Ureter (tissue), 1 donor: ENCODE measurements at places on chromosomes 6 and 20. TPM values are rescaled to one million over a fixed set of nuclear protein-coding genes. Genes with fewer than 3 reads are reported as not detected.
A peak's percentile ranks its signal among the peaks of the same experiment; 100 is the strongest.

DNA sequence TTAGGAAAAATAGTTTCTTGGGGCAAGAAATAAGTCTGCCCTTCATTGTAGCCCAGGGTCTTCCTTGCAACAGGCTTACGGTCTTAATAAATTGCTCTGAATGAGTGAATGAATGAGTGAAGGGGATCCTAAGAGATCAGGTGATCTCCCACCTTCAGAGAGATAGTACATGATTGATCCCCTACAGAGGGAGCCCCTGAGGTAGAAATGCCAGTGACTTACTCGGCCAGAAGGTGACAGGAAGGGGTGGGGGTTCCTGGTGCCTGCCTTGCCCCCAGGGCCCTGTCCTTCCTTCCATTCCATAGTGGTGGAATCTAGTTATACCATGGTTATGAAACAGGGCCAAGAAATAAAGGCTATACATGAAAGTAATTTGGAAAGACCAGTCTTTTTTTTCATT is 215.3 kb upstream of the SSTR4 start:
- DNase-seq, result peak; percentile 19

LY86 gene
- total RNA-seq, result 1.8 TPM

DNA sequence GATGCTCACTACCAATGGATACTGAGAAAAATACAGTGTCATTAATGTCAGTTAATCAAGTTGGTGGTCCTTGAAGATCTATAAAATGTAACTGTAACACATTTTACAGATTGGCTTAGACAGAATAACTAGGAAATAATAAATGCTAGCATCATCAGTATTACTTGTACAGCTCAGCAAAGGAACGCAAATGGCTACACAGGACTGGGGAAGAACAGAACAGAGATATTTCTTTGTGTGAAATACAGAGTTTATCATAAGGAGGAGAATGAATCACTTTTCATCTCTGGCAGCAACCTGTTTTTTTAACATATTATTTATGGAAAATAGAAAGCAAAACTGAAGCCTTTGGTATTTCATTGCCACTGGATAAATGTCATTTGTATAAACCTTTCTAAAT is 8.2 kb upstream of the QKI start:
- no peak for DNase-seq

ZSWIM1 gene
- 14.4 TPM for total RNA-seq

DNA sequence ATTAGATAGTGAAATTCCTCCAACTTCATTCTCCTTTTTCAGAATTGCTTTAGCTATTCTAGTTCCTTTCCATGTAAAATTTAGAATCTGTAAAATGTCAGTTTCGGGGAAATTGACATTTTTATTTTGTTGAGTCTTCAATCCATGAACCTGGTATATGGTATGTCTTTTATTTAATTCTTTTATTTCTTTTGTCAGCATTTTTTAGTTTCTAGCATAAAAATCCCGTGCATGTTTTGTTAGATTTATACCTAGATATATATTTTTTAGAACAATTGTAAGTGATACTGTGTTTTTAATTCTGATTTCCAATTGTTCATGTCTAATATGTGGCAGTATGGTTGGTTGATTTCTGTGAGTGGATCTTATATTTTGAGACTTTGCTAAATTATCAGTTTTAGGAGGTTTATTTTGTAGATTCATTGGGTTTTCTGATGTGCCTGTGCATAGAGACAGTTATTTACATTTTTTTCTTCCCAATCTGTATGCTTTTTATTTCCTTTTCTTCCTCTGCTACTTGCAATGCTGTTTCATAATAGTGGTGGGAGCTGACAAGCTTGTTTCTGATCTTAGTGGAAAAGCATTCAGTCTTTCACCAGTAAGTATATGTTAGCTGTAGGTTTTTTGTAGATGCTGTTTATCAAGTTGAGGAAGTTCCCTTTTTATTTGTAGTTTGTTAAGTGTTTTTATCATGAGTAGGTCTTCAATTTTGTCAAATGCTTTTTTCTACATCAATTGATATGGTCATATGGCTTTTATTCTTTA is 13.7 kb downstream of the TAB2 start:
- no peak for DNase-seq

IMPG1 gene
- not detected for total RNA-seq

GRCh38 chr6:159646733-159647132 is 46.3 kb downstream of the SOD2 start:
- no peak for DNase-seq

ZMYND8 gene
- total RNA-seq, result 113 TPM

- no peak for DNase-seq
Observed at GRCh38 chr6:4655196-4656025, 120.8 kb upstream of the CDYL start.

- DNase-seq, result no peak
Observed at GRCh38 chr20:19375801-19376200, 163.4 kb downstream of the SLC24A3 start.

DNA sequence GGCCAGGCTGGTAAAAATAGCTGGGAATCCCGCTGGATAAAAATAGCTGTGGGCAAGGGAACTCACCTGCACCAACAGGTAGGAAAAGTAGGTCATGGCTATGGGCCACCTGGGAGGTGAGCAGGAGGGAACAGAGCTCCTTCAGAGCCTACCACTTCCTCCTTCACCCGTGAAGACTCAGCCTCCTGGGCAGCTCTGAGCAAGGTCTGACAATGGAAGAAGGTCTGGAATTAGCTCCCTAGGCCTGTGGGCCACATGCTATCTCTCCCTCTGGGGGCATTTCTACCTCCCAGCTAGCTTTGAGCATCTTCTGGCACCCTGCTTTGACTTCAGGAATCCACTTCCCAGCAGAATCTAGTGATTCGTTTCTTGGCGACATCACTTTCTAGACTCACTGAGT is 153.9 kb downstream of the MRPL14 start:
- DNase-seq, result peak; percentile 39

DNA sequence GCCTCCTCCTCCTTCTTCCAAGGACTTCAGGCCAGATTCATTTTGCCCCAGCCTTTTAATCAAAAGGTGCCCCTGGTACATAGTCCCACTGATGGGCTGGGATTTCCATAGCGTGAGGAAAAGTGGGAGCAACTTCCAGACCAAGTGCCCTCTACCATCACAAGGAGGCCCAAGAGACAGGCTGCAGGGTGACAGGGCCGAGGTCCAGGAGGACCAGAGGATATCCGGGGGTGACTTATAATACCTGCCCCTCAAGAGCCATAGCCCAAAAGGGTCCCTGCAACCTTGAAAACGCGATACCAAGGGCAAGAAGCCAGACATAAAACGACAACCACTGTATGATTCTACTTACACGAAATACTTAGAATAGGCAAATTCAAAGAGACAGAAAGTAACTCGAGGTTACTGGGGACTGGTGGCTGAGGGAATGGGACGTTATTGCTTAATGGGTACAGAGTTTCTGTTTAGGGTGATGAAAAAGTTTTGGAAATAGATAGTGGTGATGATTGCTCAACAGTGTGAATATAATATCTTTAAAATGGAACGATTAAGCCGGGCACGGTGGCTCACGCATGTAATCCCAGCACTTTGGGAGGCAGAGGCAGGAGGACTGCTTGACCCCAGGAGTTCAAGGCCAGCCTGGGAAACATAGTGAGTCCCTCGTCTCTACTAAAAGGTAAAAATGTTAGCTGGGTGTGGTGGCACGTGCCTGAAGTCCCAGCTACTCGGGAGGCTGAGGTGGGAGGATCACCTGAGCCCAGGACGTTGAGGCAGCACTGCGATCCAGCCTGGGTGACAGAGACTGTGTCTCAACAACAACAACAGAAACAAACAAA is 71.9 kb downstream of the NOL4L start:
- DNase-seq, result no peak

- no peak for DNase-seq
Observed at GRCh38 chr20:62233684-62234083, 4.6 kb upstream of the OSBPL2 start.

GRCh38 chr6:64874776-64875175 is 832.2 kb downstream of the EYS start:
- DNase-seq, result no peak

BMP7 gene
- total RNA-seq, result 32.0 TPM

OPRL1 gene
- 0.42 TPM for total RNA-seq
